ENCODE measurements at places on chromosomes 11 and 22. TPM values are rescaled to one million over a fixed set of nuclear protein-coding genes. Genes with fewer than 3 reads are reported as not detected.

Gene LINC01488
- not detected for total RNA-seq

DNA sequence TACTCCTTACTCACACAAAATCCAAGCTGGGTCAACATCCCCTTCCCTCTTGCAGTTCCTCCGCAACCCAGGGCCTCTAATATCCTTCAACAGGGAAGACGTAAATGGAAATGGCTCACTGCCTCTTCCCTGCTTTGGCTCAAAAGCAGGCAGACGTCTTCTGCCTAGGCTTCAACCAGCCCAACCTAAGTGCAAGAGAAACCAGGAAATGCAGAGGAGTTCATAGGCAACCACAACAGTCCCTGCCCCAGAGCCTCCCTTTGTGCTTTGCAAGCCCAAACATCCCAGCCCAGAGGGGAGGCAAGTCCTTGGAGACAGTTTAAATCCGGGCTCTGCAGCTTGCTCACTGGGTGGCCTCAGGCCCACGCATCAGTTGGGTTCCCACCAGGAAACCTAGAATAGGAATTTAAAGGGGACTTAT is 33.3 kb downstream of the CD6 start:
- DNase-seq = peak; percentile 48

- DNase-seq = no peak
These were observed 75.1 kb upstream of the TSPAN18 start for GRCh38 chr11:44651535-44652155.

DNA sequence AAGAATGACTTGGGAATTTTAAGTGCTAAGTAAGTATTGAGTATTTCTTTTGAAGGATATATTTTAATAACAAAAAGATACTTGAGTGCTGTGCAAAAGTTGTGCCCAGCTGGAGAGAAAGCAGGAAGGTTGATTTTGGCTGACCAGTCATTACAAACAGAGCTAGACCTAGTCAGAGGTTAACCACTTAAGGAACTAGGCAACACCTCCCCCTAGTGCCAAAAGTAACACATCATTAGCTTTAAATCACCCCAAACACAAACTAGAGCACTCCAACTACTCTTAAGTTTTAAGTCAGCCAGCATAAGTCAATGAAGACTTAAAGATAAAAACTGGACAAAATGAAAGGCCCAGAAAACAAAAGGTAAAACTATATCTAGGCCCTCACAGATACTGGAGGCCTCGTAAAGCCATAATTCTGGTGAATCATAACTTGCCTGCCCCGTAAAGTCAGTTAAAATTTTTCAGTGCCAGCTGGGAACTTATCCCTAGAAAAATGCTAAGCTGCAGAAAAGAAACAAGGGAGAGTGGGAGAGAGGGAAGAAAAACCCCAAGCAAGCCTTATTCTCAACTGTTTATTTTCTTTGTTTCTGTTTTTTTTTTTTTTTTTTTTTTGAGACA is 4.6 kb downstream of the TMEM9B start:
- DNase-seq = no peak

- no peak for DNase-seq
These were observed 53.4 kb downstream of the LIF start for GRCh38 chr22:30193031-30193775.

Measured in activated T-helper 2 cell treated with anti-CD3 and anti-CD28 coated beads, Interferon-gamma antibody, Interleukin-2, Interleukin-4, amounts not matched to agents 10 μg/mL and 5 μg/mL and 100 μg/mL, durations not matched to agents 14 hours and 24 hours and 36 hours (primary cell).